ENCODE measurements at places on chromosomes 5 and 9. TPM values are rescaled to one million over a fixed set of nuclear protein-coding genes. Genes with fewer than 3 reads are reported as not detected.

Gene CTXN3
- total RNA-seq: not detected

Gene TLR4
- total RNA-seq: 0.07 TPM

- H3K27me3 ChIP-seq: peaks cover 6% of the 10 kb centered on the region
- peak overlapping the region; percentile 65 for H3K4me3 ChIP-seq
- H3K27ac ChIP-seq: no peak overlapping the region
- no peak for DNase-seq
- H3K36me3 ChIP-seq: no peaks in the 10 kb centered on the region
Measured at GRCh38 chr9:137044502-137045177, 1.3 kb downstream of the NPDC1 start.

Gene ANKRD34B
- 0.72 TPM for total RNA-seq

Gene CDH18
- total RNA-seq: 0.61 TPM

- H3K36me3 ChIP-seq: peaks cover under 1% of the 10 kb centered on the region
- no peaks in the 10 kb centered on the region for H3K27me3 ChIP-seq
- no peak for DNase-seq
- no peak overlapping the region for H3K4me3 ChIP-seq
- no peaks in the 10 kb centered on the region for H3K4me1 ChIP-seq
- no peak overlapping the region for H3K27ac ChIP-seq
Measured at GRCh38 chr9:84322828-84323227, 17.7 kb downstream of the SLC28A3 start.

DNA sequence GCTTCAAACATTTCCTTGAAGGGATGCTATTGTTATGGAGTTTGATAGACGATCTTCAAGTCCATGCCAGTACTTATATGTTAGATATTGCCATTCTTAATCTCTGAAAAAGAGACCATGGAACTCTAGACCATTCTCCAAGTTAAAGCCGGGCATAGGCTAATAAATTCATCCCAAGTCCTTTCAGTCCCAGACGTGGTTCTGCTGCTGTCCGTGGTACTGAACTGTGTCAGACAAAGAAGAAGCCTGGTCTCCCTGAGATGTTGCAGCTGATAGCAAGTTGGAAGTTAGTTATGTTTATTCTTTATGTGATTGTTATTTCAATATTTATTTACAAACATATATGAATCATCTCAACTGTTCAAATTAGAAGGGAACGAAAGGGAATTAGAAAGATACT is 158.7 kb downstream of the NMUR2 start:
- no peaks in the 10 kb centered on the region for H3K36me3 ChIP-seq
- DNase-seq: peak; percentile 41
- no peaks in the 10 kb centered on the region for H3K27me3 ChIP-seq

Gene COL5A1
- 9.5 TPM for total RNA-seq

DNA sequence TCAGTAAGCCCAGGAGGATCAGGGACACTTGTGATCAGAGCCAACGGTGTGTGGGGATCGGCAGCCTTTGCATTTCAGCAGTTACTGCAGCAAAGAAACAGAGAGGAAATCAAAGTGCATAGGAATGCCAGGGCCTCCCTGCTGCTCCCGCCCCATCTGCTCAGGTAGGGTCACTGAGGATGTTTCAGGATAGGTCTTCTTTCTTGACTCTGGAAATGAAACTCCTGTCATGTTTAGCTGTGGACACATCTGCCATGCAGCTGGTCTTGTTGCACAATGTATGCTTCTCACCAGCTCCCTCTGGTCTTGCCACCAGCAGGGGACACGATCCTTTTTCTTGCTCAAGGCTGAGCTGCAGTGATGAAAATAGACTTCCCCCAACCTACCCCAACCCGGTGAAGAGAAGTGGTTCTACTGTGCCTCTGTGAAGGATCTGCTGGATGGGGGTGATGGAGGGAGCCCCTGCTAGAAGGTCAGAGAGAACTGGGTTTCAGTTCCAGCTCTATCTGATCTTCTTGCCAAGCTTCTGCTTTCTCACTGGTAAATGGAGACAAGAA is 185.2 kb upstream of the KLF4 start:
- no peaks in the 10 kb centered on the region for H3K27me3 ChIP-seq
- H3K4me1 ChIP-seq: peaks cover 14% of the 10 kb centered on the region
- no peaks in the 10 kb centered on the region for H3K36me3 ChIP-seq
- 0 out of 2 replicates have a peak overlapping the region, but pooled peaks have one; percentile 5 for H3K4me3 ChIP-seq

GRCh38 chr5:159965031-159965837 is 43.7 kb upstream of the TTC1 start:
- H3K4me1 ChIP-seq: no peaks in the 10 kb centered on the region
- peak; percentile 80 for DNase-seq
- no peaks in the 10 kb centered on the region for H3K36me3 ChIP-seq
- H3K4me3 ChIP-seq: no peak overlapping the region
- H3K27me3 ChIP-seq: no peaks in the 10 kb centered on the region

GRCh38 chr9:16058131-16058549 is 505.3 kb downstream of the CCDC171 start:
- H3K4me1 ChIP-seq: no peaks in the 10 kb centered on the region
- H3K27me3 ChIP-seq: no peaks in the 10 kb centered on the region
- no peak for DNase-seq
- H3K36me3 ChIP-seq: no peaks in the 10 kb centered on the region
- no peak overlapping the region for H3K4me3 ChIP-seq

DNA sequence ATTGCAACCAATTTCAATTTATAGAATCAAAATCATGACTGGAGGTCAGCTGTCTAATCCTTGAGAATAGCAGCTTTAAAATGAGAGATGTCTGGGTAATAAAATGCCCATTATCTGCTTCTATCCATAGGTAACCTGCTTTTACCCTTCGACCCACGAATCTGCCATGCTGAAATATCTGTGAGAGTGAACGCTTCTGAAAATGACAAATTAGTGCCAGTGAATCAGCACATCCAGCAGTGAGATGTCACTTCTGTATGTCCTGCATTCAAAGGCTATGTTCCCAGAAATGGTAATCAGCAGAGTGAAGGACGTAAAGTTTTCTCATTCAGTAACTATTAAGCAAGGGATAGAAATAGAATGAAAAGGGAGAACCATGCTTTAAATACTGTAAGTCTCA is 532.4 kb upstream of the ITGA1 start:
- no peaks in the 10 kb centered on the region for H3K4me1 ChIP-seq
- H3K4me3 ChIP-seq: no peak overlapping the region
